Stimulated activated CD8-positive, alpha-beta memory T cell treated with anti-CD3 and anti-CD28 coated beads, Interleukin-12 subunit alpha, Interleukin-12 subunit beta, amount 100 ng/mL, for 4 hours (primary cell): ENCODE measurements at places on chromosomes 1 and 21.
A peak's percentile ranks its signal among the peaks of the same experiment; 100 is the strongest.

DNA sequence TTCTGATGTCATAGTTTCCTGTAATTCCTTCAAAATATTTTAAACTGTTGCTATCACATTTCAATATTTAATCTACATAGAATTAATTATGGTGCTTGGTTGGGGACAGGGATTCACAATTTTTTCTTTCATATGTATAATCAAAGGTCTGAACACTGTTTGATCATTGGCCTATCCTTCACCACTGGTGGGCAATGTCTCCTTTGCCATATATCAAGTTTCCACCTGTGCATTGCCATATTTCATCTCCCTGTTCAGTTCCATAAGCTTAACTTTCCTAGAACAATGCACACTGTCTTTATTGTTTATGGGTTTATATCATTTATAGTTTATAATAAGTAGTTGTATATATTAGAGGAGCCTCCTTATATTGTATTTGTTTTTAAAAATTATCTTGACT lies 374.9 kb upstream of the PTBP2 start:
- DNase-seq, result no peak

DNA sequence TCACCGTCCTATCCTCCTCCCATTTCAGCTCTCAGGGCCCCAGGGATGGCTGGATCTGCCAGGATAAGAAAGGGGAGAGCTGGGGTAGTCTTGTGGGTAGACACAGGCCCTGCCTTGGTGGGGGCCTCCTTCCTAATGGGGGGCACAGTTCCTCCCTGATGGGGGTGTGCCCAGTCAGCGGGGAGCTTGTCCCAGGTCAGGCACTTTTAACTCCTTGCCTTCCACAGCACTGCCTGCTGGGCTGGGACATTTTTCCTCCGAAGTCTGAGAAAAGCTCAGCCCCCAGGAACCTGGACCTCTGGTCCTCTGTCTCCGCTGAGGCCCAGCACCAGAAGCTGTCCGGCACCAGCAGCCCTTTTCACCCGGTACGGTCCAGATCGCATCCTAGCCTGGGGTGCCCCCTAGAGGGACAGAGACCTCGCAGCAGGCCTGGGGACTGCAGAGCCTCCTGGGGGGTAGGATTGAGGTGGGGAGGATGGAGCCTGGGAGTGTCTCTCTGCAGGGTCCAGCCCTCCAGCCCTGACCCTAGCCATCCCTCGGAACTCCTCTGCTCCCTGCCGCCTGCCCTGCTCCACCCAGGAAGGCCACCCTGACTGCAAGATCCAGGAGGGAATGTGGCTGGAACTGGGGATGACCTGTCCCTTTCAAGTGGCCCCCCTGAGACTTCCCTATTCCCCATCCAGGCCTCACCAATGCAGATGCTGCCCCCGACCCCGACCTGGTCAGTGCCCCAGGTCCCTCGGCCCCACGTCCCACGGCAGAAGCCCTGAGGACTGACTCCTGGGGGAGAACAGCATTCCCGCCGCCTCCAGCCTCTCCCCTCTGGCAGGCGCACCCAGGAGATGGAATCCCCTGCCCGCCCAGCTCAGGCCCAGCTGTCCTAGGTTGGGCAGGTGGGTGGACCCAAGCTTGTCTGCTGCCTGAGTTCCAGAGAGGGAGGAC lies 12.0 kb downstream of the MIIP start:
- no peak for DNase-seq

DNA sequence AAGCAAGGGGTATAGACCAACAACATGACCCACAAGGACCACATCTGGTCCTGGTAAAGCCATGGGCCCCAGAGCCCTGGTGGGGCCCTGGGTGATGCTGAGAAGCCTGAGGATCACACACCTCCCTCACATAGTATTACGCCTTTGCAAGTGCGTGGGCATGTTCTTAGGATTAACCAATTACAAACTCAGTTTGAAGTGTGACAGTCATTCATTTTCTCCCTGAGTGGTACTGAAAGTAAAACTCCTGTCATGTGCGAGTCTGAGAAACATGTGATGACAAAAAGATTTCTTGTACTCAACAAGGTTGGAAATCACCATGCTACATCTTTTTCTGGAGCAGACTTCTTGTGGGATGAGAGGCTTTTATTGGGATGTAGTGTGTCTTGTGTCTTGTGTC lies 315.3 kb upstream of the DUSP10 start:
- no peak for DNase-seq

- no peak for DNase-seq
Observed at GRCh38 chr1:60065199-60065598, 8.4 kb downstream of the C1orf87 start.

GRCh38 chr21:31730712-31731055 lies 1.2 kb downstream of the SCAF4 start:
- DNase-seq, result no peak

GRCh38 chr1:107514841-107515240 lies 374.0 kb downstream of the NTNG1 start:
- DNase-seq, result no peak

- no peak for DNase-seq
Observed at GRCh38 chr1:61358770-61359455, 276.6 kb downstream of the NFIA start.

- DNase-seq, result no peak
Observed at GRCh38 chr1:1920057-1920607, 1.1 kb upstream of the TMEM52 start.

DNA sequence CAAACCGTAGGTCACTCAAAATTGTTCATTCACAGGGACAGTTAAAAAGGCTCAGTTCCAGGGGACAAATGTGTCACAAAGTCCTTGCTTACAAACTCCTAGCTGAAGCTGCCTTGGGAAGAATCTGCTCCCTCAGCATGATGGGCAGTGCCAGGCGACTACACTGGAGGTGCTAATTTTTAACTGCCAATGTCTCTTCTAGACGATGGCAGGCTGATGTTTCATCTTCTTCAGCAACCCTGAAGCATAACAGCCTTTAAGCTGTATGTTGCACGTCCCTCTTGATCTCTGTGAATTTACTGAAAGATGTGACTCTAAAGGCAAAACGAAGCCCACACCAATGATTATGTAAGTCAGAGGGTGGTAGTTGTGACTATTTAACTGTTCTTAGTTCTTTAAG lies 11.3 kb downstream of the COA7 start:
- no peak for DNase-seq

GRCh38 chr1:100377590-100378361 lies 25.5 kb downstream of the CDC14A start:
- DNase-seq, result no peak

- DNase-seq, result no peak
Observed at GRCh38 chr1:178938101-178938958, 67.5 kb upstream of the ANGPTL1 start.

DNA sequence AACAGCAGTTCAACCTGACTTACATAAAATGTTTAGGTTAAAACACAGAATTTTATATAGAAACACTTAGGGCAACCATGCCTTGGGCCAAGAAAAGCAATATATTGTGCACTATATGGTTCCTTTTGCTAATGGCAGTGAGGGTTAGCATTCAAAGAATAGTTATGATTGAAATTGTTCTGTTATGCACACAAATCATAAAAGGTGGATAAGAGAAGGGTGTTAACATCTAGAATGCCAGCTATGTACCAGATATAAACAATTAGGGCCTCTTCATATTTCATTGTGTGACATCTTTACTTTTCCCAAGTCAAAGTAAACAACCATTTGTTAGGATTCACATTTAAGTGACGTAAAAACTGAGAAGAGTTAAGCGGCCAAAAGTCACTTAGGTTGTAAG lies 308.0 kb upstream of the B3GALT2 start:
- DNase-seq, result no peak

DNA sequence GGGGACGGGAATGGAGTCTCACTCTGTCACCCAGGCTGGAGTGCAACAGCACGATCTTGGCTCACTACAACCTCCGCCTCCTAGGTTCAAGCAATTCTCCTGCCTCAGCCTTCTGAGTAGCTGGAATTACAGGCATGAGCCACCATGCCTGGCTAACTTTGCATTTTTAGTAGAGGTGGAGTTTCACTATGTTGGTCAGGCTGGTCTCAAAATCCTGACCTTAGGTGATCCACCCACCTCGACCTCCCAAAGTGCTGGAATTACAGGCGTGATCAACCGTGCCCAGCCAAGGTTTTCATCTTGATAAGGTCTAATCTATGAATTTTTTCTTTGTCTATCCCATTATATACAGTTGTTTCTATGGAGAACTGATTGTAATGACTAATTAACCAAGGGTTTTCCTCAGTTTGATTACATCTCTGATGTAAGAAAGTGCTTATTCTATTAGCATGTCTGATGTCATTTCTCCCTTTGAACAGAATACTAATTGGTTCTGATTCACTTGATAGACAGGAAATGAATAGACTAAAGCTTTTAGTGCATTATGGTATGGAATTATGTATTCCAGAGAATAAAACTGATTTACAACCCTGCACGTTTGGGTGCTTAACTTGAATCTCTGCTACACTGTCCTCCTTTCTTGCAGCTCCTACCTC lies 11.9 kb downstream of the PACC1 start:
- no peak for DNase-seq

- no peak for DNase-seq
Observed at GRCh38 chr1:244869364-244869827, 5.1 kb upstream of the HNRNPU start.

GRCh38 chr1:29828526-29829447 lies 592.5 kb downstream of the PTPRU start:
- DNase-seq, result no peak

DNA sequence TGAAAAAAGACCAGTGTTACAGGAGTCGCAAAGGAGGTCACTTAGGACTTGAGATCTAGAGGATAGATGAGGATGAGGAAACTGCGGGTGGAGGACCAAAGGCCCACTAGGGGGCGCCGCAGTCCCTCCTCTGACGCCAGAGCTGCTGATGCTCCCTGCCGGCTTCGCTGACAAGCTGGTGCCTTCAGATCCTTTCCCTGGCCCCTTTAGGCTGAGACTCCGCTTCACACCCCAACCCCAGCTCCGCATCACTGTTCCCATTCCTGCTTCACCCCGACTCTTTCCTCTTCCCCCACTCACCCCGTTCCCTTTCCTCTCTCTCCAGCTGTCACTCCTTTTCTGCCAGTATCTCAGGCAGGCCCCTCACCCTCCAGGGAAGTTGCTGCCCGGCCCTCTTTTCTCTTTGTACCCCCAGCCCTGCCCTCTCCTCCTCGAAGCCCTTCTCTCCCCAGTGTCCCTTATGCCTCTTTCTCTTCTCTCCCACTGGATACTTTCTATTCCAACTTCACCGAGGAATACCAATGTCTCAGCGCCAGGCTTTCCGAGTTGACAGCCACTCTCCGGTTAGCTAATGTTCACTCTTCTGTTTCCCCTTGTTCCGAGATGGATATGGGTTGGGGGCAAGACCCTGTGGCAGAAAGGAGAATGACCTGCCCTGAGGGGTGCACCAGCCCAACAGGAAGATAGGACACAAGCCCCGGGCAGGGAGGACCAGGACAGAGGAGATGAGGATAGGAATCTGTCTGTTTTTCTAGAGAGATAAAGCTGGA lies 4.5 kb downstream of the KCNJ9 start:
- peak; percentile 54 for DNase-seq

DNA sequence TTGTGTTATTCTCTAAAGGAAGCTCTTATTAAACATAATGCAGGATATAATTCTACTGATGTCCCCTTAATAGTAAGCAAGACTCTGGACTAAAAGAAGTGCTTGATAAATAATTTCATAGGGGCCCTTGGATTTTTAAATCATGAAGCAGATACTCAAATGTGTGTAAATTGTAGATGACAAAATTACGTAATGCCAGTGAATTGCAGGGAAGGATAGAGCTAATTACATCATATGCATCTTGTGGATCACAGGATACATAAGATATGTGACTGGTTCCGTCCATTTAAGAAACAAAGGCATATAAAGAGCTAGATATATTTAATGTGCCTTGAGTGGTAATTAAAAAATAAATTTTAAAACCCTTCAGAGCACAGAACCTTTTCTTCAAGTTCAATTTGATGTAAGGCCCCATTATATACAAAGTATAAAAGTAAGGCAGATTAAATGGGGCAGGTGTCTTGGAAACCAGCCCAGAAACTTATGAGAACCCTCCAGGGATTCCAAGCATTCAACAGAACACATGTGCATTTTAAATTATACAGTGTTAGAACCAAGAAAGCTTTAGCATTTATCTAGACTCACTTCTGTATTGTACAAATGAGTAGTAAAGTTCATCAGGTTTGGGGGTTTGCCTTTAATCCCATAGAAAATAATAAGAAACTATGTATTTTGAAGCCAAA lies 190.4 kb downstream of the NCAM2 start:
- no peak for DNase-seq

DNA sequence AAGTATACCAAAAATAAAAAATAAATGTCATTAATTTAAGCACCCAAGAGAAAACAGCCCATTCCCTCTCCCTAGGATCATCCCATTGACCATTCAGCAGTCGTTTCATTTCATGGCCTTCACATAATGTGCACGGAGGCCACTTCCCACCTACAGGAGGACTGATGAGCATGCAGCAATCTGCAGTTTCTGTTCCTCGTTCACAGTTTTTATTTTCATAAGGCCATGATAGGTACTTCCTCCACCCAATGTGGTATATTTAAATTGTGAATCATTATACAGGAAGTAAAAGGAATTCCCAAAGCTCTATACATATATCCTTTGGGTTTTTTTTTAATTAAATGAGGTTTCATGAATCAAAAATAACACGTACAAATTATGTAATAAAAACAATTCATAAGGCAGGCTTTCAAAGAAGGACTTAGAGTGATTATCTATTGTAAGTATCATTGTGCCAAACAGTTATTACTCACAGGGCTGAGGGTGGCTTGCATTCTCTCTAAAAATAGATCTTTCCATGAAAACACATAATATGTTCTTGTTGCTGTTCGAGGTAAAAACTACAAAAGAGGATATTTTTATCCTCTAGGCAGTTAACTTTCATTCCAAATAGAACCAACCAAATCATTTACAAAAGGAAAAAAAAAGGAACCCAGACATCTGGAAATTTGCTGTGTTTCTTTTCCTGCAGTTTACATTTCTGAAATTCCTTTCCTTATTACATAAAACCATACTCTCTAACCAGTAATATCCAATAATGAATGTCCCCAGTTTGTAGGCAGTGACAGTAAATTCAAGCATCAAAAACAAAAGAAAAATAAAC lies 27.5 kb upstream of the SLC44A3 start:
- DNase-seq, result no peak

GRCh38 chr1:29319300-29320110 lies 83.2 kb downstream of the PTPRU start:
- DNase-seq, result no peak

DNA sequence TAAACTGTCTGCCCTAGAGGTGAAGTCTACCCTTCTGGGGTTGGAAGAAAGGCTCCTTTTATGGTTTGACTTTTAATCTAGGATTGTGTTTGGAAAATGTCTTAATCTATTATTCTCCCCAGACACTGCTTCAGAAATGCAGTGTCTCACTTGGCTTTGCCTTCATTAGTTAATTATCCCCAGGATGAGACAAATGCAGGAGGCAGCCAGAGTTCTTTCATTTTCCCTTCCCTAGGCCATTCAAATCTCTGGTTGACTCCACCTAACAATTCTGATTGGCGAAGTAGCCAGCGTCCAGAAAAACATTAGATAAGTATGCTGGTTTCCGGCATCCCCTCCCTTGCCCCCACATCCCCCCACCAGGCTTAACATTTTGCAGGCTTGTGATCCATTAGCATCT lies 325.8 kb upstream of the PBX1 start:
- DNase-seq, result no peak
